Activated CD8-positive, alpha-beta memory T cell treated with anti-CD3 and anti-CD28 coated beads for 1 hour (primary cell): ENCODE measurements at places on chromosomes 5 and 9.

GRCh38 chr5:123093111-123093600 is 4.1 kb downstream of the PRDM6 start:
- no peak for DNase-seq

DNA sequence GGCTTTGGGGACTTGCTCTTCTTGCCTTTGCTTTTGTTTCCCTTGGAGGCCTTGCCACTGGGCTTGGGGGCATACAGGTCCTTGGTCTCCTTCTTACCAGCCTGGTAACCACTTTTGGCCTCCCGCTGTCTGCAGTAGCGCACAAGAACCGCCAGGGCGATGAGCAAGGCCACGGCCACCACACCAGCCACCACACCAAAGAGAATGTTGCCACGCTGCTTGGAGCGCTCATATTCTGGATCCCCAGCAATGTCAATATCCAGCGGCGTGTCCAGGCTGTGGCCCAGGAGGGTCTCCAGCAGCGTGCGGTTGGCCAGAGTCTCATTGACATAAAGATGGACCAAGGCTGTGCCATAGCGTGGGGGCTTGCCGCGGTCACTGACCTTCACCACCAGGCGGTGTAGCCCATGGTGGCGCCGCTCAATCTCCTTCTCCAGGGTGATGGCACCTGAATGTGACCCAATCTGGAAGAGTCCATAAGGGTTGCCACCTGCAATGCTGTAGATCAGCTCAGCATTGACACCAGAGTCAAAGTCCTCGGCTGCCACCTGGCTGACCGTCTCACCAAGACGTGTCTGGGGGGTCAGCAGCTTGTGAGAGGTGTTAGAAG is 14.5 kb downstream of the PCDH1 start:
- no peak for DNase-seq

GRCh38 chr5:14308384-14309154 is 165.4 kb downstream of the TRIO start:
- DNase-seq = no peak

DNA sequence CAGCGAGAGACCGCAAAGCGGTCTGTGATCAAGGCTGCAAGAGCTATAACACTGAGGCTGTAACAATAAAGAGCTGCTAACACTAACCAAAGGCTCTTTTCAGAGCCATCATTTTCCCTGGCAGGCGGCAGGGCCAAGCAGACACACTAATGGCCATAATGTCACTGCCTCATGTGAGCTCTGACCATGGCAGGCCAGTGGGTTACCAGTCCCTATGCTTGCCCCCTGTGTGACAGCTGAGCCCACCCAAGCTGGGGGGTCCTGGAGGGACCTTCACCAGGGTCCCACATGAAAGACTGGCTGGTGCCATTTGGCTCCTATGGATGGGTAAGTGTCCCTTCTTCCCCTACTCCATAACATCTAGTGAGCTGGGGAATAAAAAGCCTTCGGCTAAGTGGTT is 29.6 kb upstream of the TESK1 start:
- DNase-seq = no peak

- no peak for DNase-seq
These were observed 63.8 kb downstream of the MACROH2A1 start for GRCh38 chr5:135335031-135335828.

DNA sequence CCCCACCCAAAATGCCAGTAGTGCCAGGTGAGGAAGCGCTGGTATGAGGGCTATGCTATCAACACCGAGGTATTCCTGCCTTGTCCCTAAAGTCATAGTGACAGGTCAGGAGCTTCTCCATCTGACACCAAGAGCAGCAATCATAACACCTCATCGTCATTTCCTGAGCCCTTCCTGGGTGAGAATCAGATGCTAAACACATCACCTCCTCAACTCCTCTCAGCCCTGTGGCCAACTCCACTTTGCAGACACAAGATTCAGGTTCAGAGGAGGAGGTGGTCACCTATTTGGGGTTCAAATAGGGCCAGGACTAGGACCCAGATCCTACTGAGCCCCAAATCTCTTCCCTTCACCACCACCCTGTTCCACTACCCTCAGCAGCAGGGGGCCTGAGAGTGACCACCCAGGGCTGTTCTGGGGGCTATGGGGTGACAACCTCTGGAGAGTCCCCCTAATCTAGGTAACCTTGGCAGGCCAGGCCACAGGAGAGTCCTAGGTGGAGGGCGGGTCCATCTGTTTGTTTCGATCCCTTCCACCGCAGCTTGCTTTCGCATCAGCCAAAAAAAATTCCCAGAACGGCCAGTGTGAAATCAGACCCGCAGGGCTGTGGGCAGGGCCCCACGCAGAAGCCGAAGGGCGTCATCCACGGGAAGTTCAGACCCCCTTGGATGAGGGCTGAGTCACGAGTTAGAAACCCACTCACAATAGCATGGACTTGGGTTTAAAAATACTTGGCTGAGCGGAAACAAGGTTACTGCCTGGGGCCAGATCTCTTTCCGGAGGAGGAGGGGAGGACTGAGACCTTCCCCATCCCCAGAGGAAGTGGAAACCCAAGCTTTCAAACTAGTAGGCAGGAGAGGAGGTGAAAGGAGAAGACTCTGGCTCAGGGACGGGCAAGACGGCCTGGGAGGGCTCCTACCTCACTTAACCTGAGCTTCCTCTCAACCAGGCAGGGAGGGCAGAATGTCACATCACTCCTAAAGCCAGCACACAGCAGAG is 8.7 kb downstream of the STK10 start:
- DNase-seq = no peak

GRCh38 chr9:37037503-37038301 is 3.6 kb upstream of the PAX5 start:
- no peak for DNase-seq

- DNase-seq = no peak
These were observed 315.8 kb upstream of the PDE4D start for GRCh38 chr5:60209146-60209840.

DNA sequence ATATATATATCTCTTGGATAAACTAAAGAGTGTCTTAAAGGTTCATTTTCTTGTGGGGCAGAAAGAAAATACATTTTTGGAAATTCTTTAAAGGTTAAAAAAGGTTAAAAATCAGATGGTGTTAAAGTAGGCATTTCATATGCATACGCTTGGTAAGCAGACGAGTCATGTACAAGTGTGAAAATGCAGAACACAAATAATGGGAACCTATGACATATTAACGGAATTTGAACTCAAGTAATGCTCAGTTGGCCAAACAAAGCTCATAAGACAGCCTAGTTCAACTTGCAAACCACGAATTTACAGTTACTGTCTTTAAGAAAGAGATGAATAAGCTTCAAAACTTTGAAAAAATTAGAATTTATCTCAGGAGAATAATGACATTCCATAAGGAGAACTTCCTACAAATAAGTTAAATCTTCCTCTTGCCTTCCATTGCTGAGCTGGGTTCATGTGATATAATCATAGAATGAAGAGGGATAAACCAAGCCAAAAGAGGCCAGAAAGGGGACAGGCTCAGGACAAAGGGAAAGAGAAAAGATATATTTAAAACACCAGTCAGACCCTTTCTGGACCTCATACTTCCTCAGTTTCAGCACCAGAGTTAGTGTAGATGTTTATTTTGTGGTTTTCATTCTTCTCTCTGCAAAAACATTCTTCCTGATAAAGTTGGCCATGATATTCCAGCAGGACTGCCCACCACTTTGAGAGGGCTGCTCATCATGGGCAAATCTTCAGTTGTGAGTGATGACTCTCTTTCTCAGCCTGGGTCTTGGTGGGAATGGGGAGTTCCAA is 256.7 kb upstream of the CD180 start:
- no peak for DNase-seq

GRCh38 chr9:27467486-27467885 is 56.6 kb upstream of the IFNK start:
- no peak for DNase-seq

DNA sequence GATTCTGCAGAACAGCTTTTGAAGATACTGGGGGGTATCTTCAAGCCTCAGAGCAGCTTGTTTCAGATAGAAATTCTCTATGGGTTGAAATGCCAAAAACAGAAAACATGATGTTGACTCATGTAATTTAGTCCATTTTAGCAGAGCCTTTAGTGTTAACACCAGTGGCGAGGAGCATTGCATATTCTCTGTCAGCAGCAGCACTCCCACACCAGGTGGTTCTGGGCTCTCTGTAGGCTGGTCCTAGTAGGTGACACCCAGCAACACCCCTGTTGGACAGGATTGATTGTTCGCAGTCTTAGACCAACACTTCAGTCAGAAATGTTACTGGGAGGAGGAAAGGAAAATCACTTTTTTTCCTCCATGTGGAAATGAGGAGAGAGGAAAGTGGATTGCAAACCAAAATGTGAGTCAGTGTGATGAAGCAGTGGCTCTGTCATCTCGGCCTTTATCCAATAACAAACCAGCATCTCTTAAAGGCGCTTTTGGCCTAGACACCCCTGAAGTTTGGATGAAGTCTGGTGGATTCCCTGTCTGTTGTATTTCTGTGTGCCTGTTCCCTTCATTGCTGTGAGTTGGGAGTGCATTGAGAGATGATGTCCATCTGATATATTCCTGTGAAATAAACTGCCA is 16.8 kb downstream of the SLC46A2 start:
- no peak for DNase-seq

GRCh38 chr5:21773456-21773855 is 1079.7 kb downstream of the CDH12 start:
- DNase-seq = no peak

GRCh38 chr5:57174128-57174889 is 450 bp downstream of the GPBP1 start:
- DNase-seq = no peak

DNA sequence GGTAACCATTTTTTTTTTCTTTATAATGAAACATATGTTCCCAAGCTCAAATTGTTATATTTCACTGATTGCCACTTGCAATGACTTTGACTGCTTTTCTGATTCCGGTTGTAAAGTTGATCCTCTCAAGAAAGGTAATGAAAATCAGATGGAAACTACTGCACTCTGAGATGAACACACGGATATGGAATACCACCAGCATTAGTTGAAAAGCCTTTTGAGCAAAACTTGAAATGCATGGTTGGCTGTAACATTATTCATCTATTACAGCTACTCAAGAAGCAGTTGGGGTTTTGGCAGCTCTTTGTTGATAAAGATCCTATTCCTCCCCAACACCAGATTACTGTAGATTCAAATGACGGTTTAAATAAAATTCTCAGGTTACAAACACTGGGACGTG is 591.6 kb upstream of the DMAC1 start:
- DNase-seq = no peak

GRCh38 chr9:80968611-80969010 is 720.7 kb downstream of the TLE1 start:
- DNase-seq = no peak

GRCh38 chr5:33011801-33012200 is 300.7 kb downstream of the NPR3 start:
- no peak for DNase-seq

DNA sequence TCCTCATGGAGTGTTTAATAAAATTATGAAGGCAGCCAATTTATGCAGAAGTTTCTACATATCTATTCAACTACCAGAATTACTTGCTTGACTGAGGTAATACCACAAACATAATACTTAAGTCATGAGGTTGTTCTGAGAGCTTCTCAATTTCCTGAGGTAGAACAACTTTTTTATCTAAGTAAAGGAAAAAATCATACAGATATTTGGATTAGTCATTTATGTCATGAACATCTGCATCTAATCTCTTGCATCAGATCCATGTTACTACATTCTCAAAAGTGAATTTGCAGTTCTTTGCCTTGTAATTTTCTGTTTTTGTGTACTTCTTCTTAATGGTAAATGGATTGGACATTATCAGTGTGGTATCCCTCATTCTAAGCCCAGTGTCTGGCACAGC is 60.4 kb upstream of the RGMB start:
- DNase-seq = no peak

DNA sequence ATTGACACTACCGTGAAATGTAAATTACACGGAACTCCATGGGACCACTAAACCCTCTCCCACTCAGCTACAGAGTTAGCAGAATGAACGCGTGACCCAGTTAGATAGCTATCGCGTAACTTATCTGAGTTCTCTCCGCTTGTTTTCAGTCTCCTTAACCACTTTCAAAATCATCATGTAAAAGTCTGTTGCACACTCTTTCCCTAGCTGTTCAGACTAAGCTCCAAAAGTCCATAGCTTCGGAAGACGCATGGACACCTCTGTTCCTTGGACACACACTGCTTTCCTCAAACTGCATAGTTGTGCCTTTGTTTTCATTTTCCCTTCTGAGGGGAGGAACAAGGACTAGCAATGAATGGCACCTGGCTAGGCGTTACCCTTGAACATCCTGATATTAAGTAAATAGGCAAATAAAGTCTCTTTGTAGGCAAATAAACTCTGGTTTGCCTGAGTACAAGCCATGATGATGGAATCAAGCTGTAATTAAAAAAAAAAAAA is 83.3 kb downstream of the DAPK1 start:
- DNase-seq = no peak

DNA sequence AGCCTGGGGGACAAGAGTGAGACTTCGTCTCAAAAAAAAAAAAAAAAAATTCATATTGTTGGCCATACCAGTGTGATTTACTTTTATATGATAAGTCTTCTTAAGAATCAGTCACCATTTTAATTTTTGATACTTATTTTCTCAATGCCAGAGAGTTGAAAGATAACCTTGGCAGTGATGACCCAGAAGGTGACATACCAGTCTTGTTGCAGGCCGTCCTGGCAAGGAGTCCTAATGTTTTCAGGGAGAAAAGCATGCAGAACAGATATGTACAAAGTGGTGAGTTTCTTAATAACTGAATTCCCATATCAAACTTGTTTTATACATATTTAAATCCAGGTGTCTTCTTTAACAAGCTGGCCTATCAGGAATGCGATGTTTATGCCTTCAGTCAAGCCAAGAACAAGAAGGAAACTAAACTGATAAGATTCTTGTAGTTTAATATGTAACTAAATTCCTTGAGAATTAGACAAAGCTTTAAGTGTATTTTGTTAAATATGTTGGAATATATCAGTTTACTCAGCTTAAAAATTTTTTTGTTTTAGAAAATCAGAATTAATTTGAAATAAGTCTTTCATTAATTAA is 81.5 kb downstream of the NIPBL start:
- DNase-seq = no peak

DNA sequence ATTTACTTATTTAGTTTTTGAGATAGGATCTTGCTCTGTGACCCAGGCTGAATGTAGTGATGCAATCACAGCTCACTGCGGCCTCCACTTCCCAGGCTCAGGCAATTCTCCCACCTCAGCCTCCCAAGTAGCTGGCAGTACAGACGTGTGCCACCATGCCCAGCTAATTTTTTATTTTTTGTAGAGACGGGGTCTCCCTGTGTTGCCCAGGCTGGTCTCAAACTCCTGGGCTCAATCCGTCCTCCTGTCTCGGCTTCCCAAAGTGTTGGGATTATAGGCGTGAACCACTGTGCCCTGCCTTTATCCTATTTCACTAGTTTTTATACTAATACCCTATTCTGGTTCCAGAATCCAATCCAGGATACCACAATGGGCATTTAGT is 6.8 kb downstream of the RPS14 start:
- DNase-seq = no peak
